Fibroblast of lung (primary cell): ENCODE measurements at places on chromosomes 16 and 17.

- DNase-seq = no peak
Measured at GRCh38 chr17:71458322-71458721, 662.5 kb upstream of the SOX9 start.

DNA sequence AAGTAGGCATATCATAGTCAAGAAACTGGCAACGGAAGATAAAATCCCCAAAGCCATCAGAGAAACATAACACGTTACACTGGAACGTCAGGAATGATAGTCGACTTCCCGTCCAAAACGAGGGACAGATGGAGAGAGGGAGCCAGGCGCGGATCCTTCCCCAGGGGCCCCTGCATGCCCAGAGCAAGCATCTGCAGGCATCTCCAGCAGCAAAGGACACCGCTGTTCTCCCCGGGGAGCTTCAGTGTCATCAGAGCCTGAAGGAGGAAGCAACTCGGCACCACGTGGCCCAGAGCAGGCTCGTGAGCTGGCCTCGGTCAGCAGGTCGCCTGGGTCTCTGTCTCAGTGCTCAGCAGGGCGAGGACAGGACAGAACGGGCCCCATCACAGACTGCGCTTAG, 50.1 kb downstream of the LMF1 start:
- DNase-seq = no peak

DNA sequence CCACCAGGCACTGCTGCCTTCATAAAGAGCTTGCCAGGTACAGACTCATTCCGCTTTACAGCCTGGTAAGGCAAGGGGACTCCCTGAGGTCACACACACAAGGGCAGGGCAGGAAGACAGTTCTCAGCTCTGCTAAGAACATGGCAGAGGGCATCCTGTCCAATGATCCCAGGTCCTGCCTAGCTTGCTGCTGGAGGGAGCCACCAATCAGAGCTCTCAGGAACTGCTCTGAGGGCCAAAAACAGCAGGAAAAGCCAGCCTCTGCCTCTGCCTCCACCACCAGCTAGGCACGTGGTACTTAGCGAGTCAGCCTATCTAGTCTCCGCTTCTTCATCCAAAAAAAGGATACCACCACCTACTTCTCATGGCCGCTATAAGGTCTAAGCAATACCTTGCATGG, 66.1 kb downstream of the GTF3C1 start:
- DNase-seq = no peak

- peak; percentile 59 for DNase-seq
Measured at GRCh38 chr17:62675260-62675659, 47.8 kb downstream of the MRC2 start.

DNA sequence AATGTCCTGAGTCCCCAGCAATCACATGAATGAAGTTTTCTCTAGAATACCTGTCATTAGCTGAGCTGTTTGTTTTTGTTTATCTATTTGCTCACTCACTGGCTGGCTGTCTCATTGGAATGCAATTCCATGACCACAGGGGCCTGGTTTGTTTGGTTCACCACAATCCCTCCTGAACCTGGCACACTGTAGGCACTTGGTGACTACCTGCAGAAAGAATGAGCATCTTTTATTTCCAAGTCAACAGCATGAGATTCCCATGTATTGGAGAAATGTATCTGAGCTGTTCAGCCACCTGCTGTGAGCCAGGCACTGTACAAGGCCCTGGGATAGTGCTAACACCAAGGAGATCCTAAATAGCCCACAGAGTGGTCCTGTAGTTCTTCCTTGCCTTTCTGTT, 345.1 kb downstream of the XYLT1 start:
- DNase-seq = no peak

DNA sequence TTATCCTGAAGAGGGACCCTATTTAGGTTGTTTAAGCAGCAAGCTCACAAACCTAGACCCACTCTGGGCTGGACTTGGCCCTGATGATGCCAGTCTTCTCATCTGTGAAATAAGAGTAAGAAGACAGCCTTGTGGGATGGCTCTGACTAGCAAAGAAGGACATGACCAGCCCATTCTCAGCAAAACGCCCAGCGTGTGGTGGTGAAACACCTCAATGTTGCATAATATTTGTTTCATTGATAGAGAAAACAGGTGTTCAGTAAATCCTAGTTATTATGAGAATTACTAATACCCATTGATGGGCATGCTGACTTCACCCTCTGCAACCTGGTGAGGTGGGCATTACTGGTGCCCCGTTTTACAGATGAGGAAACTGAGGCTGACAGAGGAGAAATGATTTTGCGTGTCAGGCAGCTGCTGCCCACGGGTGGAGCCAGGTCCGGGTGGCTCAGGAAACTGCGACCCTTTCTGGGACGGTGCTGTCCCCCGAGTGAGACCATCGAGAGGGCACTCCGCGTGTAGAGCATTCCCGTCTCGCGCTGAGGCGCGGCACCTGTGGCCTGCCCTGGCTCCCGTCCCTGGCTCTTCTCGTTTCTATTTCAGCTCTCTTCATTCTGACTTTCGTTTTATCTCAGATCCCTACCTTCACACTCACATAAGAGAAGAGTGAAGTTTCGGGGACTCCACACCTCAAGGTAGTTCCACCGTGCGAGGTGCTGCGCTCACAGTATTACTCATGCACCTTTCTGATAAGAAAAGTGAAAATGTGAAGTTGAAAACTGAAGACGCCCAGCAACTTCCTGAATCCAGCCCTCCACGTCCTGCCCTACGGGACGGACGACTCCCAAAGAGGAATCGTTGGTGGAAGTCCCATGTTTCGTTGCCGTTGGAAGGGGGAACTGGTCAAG, 48.5 kb downstream of the IRF8 start:
- DNase-seq = no peak

GRCh38 chr17:21376759-21377690, 868 bp downstream of the KCNJ12 start:
- DNase-seq = peak; percentile 44

- DNase-seq = peak; percentile 44
Measured at GRCh38 chr17:38730526-38731379, 612 bp downstream of the CISD3 start.

GRCh38 chr16:72126429-72126765, 32.8 kb downstream of the DHX38 start:
- DNase-seq = no peak

GRCh38 chr17:44747566-44747965, 11.2 kb upstream of the ADAM11 start:
- peak; percentile 8 for DNase-seq
